ENCODE measurements at places on chromosomes 12 and 14.

GRCh38 chr14:103288076-103288766, 45.8 kb upstream of the EIF5 start:
- DNase-seq, result no peak

DNA sequence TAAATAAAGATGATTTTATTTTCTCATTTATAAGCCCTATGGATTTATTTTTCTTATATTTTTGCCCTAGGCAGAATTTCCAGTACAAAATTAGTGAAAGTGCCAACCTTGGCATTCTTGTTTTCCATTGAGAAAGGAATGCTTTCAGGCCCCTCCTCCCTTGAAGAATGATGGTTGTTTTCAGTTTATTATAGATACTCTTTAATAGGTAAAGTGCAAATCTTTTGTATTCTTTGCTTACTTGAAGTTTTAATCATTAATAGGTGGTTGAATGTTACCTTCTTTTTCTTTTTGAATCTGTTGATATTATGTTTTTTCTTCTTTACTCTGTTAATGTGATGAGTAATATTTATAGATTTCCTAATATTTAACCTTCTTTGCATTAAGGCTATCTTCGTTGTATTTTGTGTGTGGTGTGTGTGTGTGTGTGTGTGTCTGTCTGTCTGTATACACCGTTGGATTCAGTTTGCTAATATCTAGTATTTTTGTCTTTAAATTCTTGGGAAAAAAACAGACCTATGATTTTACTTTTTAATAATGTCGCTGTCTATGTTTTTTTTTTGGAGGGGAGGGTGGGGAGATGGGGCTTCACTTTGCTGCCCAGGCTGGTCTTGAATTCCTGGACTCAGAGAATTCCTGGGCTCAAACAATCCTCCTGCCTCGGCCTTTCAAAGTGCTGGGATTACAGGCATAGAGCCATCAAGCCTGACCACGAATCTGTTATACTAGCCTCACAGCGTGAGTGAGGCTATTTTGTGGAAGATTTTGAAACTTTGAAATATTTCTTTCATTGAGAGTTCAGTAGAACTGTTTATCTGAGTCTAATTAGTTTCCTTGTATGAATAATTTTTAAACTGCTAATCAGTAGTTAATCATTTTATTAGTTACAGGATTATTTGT, 13.5 kb downstream of the SRGAP1 start:
- DNase-seq, result no peak

GRCh38 chr12:39300799-39301198, 142.1 kb downstream of the KIF21A start:
- no peak for DNase-seq

DNA sequence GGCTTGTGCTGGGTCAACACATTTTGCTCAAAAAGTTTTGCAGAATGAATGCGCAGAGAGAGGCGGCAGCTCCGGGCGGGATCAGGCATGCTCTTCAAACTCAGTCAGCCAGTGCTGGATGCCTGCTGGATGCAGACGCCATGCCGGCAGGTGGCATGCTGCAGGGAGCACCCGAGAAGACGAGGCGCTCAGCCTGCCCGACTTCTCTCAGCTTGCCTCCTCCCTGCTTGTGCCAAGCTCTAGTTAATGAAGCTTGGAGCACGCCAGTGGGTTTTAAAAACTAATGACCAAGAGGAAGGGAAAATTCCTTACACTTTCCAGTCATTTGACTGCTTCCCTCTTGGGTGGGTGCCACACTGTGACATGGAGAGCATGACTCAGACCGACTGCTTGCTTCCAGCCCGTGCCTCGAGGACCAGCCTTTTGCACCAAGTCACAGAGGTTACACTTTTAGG, 39.8 kb downstream of the SLC24A4 start:
- DNase-seq, result no peak

GRCh38 chr12:121792607-121793439, 665 bp downstream of the RHOF start:
- DNase-seq, result no peak

DNA sequence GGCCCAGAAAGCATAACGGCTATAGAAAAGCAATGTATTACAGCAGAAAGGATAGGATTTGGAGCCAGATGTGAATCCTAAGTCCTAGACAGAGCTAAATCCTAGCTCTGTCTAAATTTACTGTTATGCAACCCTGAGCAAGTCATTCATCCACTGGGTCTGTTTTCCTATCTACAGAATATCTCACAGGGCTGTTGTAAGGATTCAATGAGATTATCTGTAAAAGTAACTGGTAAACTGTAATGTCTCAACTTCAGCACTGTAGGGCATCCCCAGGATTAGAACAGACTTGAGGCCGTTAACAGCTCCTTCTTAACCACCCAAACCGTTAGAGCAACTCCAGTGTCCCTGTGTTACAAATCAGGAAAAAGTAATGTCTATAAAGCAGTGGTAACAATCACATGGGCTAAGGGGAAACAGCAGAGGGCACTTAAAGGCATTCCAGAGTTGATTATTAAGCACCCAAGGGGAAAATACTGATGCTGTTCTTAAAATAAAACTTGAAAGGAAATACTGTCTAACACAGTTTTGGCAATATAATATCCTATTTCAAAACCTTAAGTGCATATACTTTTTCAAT, 10.1 kb downstream of the GMFB start:
- no peak for DNase-seq

GRCh38 chr14:72625689-72626088, 268.2 kb downstream of the DPF3 start:
- DNase-seq, result no peak

GRCh38 chr14:105173901-105174894, 5.6 kb upstream of the JAG2 start:
- DNase-seq, result no peak

DNA sequence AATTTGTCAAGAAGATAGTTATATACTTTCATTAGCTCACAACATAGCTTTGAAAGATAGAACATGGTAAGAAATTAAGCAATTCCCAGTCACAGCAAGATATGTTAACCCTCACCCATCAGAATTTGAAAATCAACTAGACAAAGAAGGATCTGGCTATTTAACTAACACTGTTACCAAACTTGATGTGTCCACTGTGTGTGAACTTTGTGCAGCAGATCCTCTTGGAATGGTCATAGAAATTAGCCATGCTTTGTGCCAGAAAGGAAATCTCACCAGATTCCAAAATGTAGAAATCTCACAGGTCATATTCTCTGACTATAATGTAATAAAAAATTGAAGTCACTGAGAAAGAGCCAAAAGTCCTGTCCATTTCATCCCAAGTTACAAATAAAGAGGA, 46.1 kb downstream of the ZNF664 start:
- DNase-seq, result no peak

DNA sequence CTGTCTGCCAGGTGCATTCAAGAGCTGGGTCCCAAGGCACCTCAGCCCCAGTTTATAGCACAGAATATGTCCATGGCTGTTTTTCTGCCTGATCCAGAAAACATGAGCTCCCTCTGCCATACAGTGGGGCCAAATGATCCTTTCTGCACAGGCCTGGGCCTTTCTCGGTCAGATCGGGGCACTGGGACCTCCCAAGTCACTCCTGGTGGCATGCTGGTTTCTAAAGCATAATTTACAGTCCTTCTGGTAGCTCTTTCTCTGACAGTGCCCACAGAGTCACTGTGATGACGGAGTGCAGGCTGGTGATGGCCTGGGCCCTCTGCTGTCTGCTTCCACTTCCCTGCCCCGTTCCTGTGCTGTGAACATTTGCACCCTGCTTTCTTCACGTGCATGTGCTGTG, 99.2 kb downstream of the ADGRD1 start:
- no peak for DNase-seq

- DNase-seq, result no peak
These were observed 12.1 kb upstream of the HMGA2 start for GRCh38 chr12:65811968-65812700.

DNA sequence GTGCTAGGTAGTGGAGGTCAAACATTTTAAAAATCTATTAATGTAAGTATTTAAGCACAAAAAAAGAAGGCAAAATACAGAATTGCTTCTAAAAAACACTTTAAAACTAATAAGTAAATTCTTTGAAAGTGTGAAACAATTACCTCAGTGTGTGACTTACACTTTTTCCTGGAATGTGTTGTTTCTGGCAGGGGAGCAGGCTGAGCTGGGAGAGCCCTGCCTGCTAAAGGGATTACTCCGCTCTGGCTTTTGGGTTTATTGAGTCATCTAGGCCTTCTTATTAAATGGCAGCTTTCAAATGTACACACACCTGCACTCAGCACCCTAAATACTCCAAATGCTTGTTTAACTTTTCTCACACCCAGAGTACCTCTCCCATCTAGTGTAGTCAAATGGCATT, 279.8 kb downstream of the AKAP6 start:
- no peak for DNase-seq

DNA sequence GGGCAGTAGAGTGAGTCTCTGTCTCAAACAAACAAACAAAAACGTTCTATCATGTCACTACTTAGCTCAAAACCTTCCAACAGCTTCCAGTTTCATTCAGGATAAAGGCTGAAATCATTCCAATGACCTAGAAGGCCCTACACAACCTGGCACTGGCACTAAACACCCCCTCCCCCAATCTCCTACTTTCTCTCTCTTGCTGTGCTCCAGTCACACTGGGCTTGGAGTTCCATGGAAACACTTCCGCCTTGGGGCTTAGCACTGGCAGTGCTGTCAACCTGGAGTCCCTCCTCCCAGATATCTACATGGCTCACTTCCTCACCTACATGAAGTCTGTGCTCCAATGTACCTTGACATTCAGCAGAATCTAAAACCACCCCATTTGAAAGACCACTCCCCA, 65.0 kb upstream of the SINHCAF start:
- DNase-seq, result no peak

DNA sequence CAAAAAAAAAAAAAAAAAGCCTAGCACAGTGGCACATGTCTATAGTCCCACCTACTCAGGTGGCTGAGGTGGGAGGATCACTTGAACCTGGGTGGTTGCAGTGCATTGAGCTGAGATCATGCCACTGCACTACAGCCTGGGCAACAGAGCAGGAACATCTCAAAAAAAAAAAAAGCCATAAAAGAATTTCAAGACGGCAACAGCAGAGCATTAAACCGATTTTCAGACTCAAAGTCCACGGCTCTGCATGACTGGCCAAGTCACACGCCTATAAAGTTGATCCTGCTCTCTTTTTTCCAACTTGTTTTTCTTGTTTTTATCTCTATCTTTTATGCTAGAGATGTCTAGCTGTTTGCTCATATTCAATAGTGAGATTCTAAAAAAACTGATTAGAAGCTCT, 45.3 kb downstream of the FBXO34 start:
- no peak for DNase-seq

- DNase-seq, result no peak
These were observed 11.9 kb downstream of the SCNN1A start for GRCh38 chr12:6363330-6364043.

- no peak for DNase-seq
These were observed 68.5 kb downstream of the SLC6A12 start for GRCh38 chr12:145369-145960.

DNA sequence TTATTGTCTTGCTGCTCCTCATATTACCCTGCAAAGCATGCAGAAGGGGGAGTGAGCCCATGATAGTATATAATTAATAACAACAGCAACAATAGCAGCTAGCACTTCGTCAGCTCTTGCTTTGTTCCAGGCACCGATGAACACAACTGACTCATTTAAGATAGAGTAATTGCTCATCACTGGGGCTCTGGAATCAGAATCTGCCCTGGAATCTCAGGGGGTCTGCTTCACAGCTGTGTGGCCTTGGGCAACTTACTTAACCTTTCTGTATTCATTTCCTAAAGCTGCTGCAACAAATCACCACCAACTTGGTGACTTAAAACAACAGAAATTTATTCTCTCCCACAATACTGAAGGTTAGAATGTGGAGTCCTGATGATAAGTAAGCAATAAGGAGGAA, 55.0 kb upstream of the PSMC1 start:
- DNase-seq, result no peak

GRCh38 chr12:89863493-89863938, 154.9 kb upstream of the ATP2B1 start:
- DNase-seq, result no peak

DNA sequence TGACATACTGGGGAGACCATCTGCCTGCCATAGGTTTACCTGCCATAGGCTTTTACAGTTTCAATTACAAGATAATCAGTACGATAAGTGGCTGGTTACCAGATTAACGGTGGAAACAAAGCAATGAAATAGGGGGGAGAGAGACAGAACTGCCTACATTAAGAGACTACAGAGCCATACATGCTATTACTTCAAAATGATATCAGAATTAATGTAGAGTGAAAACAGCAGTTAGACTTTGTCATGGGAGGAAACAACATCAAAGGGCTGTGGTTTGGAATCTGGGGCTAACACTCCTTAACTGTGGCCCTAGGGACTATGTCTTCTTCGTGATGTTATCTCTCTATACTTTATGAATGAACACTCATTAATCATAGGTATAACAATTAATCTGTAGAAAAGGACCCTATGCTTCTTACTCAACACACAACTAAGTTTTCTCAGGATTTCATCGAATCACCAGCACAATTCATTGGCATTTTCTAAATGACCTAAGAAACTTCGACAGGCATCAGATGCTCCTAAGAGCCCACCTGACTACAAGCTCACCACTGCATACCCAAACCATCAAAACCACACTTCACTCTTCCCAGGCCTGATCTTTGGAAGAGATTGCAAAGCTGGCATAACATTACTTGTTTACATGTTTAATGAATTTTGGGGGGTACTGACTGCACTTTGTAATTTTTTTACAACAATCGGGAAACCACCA, 475.6 kb upstream of the SOX5 start:
- DNase-seq, result no peak

GRCh38 chr12:101700299-101700820, 2.9 kb downstream of the CHPT1 start:
- DNase-seq, result no peak

DNA sequence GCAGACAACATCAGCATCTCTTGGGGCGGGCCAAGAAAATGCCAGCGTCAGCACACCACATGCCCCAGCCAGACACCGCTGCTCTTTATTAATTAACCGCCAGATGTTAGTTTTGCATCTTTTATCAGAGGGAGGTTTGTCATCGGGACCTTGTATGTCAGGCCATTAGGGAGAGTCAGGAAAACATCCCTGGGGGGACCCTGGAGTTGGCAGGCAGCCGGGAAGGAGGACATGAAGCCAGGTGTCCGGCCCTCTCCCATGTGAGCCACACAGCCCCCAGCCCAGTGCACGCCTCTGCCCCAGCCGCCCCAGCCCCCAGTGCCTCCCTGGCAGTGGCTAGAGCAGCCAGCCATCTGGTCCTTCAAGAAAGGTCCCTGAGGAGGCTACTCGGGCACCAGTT, 56.9 kb upstream of the FAM222A start:
- peak; percentile 44 for DNase-seq

DNA sequence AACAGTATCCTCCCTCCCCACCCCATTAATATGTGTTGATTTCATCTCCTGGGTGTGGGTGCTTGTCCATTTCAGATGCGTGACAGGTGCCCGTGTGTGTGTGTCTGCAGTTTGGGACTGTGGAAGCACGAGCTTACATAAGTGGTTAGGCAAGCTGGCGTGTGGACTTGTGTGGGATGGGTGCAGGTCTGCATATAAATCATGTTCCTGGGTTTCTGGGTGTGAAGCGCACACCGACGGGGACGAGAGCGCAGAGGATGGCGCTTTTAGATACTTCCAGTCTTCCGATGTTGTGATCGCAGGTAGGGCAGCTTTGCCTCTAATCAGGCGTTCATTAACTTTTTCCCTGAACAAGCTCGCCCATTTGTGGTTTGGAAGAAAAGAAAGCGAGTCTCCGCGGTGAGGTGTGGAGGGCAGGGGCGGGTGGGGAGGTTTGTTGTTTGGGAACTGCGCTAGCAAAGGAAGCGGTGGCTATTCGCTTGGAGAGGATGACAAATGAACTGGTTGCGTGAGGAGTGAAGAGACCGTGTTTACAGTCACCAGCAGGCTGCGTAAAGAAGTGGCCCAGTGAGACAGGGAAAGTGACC, 865 bp downstream of the RGS6 start:
- no peak for DNase-seq

All from glutamatergic neuron (in vitro differentiated cells).